ENCODE measurements at places on chromosomes 7 and 10.

GRCh38 chr7:25663877-25664276 lies 435.6 kb upstream of the NPVF start:
- no peak for DNase-seq

GRCh38 chr7:33191340-33191739 lies 62.0 kb downstream of the BBS9 start:
- DNase-seq: no peak

DNA sequence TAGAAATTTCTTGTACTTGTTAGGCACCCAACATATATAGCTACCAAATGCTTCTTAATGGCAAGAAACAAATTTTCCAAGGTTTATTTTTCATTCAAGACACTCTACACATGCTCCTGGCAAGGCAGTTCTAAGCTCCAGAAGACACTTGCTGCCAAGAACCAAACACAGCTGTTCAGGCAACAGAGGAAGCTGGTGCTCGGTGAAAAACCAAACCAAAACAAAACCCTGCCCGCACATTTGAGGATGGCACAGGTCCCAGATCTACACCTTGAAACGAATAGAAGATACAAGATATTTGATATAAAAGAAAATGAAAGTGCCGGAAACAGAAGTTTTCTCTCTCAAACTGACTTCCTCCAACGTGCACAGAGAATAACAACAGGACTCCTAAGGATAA lies 4.9 kb upstream of the DNTT start:
- DNase-seq: no peak

- DNase-seq: no peak
Measured at GRCh38 chr7:32217341-32218153, 147.3 kb upstream of the PDE1C start.

DNA sequence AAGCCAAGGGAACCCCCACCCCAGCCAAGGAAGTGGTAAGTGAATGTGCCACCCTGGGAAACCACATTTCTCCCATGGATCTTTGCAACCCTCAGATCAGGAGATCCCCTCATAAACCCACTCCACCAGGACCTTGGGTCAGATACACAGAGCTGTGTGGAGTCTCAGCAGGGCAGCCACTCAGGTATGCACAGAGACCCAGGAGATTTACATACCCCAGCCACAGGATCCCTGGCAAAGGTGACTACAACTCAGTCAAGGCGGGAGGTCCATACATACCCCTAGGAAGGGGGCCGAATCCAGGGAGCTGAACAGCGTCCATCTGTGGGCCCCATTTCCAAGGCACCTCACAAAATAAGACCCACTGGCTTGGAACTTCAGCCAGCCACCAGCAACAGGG lies 293.4 kb downstream of the CTNNA3 start:
- DNase-seq: no peak

DNA sequence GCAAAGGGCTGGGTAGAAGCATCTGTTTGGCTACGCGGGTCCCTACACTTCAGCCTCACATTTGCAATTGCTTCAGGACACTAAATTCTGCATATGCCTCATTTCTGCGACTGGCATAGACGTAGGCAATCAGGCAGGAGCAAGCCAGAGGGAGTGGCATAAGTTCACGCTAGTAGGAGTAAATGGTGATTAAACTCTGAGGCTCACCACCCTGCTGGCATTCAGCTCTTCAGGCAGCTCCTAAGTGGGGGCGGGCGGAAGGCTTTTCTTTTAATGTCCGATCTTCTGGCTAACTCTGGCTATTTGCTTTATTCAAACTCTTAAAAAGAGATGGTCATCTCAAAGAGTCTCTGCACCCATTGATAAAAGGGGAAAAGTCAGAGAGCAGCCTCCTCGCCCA lies 45.3 kb downstream of the RGS10 start:
- DNase-seq: no peak
